Fibroblast of skin of abdomen (primary cell): ENCODE measurements at places on chromosomes 5 and 9.
A peak's percentile ranks its signal among the peaks of the same experiment; 100 is the strongest.

GRCh38 chr5:112625689-112626438 lies 111.8 kb upstream of the APC start:
- DNase-seq, result no peak

DNA sequence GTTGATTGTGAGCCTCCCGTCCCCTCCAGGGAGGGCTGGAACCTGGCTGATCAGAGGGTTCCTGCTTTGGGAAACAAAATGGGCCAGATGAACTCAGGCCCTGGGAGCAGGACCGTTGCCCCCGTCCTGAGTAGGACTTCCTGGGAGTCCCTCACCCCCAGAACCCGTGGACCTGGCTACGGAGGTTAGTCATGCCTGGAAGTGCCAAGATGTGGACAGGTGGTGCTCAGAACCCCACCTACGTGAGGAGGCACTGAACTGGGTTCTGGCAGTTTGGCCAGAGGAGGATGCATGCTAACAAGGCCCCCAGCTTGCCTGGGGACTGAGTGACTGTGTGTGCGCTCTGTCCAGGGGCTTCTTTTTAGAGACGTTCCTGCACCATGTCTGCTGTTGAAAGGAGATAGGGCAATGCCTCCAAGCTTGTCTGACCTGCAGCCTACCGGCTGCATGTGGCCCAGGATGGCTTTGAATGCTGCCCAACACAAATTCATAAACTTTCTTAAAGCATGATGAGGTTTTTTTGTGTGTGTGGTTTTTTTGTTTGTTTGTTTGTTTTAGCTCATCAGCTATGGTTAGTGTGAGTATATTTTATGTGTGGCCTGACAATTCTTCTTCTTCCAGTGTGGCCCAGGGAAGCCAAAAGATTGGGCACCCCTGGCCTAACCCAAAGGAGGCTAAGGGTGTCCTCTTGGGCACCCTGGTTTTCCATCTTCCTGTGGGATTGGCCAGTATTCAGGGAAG lies 1.8 kb upstream of the DAB2IP start:
- no peak for DNase-seq

- no peak for DNase-seq
Observed at GRCh38 chr9:10613419-10613818, 617 bp upstream of the PTPRD start.

DNA sequence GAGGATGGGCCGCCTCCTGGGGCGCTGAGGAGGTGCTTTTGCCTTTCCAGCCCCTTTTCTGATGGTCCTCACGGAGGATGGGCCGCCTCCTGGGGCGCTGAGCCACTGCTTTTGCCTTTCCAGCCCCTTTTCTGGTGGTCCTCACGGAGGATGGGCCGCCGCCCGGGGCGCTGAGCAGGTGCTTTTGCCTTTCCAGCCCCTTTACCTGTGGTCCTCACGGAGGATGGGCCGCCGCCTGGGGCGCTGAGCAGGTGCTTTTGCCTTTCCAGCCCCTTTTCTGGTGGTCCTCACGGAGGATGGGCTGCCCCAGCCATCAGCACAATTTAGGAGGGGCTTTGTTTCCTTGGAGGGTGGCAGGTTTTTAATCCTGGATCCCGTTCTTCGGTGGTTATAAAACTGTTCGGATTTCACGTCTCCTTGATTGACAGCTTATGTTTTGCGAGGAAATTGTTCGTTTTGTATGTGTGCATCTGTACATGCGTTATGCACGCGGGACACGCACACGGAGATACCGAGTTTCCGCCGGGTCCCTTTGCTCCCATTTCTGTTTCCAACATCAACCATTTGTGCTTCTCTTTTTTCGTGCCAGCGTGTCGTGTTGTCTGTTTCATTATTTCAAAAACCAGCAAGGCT lies 34.7 kb upstream of the SLC9A3 start:
- DNase-seq, result no peak

- peak; percentile 17 for DNase-seq
Observed at GRCh38 chr5:111070272-111071134, 1.0 kb upstream of the TSLP start.

- DNase-seq, result peak; percentile 95
Observed at GRCh38 chr5:142621227-142621626, 64.7 kb downstream of the FGF1 start.

DNA sequence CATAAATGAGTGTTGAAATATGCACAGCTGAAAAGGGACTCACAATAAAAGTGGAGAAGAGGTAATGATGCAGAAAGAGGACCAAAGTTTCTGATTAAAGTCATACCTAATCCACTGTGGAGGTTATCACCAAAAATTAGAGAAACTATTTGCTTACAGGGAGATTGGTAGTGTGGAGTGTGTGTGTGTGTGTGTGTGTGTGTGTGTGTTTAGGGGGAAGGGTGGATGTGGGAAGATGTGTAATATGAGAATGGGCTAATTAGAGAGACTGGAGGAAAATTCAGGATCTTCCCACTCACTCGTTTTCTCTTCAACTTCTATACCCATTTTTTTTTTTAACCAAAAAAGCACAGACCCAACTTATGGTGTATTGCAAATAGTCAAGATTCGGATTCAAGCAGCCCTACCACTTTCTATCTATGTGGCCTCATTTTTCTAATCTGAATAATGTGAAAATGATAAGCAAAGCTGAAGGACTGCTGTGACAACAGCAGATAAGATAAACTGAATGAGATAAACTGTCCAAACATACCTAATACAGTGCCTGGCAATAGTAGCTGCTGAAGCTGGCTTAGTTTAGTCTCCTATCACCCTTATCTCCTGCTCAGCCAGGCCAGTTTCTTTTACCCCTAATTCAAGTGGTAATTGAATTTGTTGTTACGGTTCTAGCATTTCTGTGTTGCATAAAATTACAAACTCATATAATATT lies 501.1 kb downstream of the KDM4C start:
- no peak for DNase-seq

- DNase-seq, result no peak
Observed at GRCh38 chr9:128781187-128782070, 5.6 kb upstream of the TBC1D13 start.

DNA sequence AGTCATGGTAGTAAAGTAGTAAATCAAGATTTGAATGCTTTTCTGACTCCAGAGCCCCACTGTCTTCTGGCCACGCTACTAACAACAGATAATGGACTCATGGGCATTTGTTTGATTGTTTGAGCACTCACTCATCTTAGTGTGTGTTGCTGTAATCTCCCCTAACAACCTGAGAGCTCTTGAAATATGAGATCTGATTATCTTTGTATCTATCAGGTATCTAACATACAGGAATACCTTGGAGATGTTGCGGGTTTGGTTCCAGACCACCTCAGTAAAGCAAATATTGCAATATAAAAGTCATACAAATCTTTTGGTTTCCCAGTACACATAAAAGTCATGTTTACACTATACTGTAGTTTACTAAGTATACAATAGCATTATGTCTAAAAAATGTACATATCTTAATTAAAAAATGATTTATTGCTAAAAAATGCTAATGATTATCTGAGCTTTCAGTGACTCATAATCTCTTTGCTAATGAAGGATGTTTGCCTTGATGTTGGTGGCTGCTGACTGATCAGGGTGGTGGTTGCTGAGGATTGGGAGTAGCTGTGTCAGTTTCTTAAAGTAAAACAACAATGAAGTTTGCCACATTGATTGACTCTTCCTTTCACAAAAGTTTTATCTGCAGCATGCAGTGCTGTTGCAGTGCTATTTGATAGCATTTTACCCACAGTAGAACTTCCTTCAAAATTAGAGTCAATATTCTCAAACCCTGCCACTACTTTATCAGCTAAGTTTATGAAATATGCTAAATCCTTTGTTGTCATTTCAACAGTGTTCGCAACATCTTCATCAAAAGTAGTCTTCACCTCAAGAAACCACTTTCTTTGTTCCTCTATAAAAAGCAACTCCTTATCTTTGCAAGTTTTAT lies 92.2 kb downstream of the ZNF462 start:
- DNase-seq, result peak; percentile 24

DNA sequence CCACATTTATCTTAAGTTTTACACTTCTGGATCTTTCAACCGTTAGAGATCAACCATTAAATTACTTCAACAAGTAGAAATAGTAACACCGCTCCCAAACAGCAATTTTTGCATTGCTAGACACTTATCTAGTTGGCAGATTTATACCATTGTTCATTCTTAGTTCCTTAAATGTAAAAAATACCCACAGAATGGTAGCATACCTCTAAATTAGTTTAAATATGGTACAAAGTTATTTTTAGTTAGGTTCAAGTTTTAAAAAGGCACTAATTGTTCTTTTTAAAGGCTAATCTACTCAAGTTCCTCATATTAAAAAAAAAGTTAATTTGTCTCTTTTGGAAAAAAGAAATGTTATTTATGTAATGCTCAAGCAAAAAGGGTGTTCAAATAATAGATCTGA lies 8.1 kb downstream of the PFDN1 start:
- no peak for DNase-seq

GRCh38 chr5:80481019-80481893 lies 6.6 kb upstream of the FAM151B start:
- peak; percentile 57 for DNase-seq

GRCh38 chr5:154199671-154200220 lies 9.2 kb downstream of the GALNT10 start:
- DNase-seq, result no peak

GRCh38 chr5:1005904-1006655 lies 2.5 kb upstream of the NKD2 start:
- DNase-seq, result no peak

GRCh38 chr9:114054191-114054690 lies 23.9 kb downstream of the AMBP start:
- no peak for DNase-seq

DNA sequence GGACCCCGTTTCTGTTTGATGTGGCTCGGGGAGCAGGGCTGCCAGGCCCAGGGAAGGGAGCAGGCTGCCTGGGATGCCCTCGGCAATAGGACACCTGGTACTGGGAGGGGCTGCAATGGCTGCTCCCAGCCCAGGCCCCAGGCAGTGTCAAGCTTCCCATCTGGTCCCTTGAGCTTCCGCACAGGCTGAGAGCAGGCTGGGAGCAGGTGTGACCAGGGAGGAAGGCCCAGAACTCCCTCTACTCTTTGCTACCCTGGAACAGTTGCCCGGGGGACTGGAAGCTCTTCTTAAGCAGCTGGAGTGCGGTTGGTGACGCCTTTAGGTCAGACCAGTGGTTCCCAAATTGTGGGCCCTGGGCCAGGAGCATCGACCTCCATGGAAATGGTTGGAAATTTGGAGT lies 186.9 kb downstream of the GADD45G start:
- no peak for DNase-seq

DNA sequence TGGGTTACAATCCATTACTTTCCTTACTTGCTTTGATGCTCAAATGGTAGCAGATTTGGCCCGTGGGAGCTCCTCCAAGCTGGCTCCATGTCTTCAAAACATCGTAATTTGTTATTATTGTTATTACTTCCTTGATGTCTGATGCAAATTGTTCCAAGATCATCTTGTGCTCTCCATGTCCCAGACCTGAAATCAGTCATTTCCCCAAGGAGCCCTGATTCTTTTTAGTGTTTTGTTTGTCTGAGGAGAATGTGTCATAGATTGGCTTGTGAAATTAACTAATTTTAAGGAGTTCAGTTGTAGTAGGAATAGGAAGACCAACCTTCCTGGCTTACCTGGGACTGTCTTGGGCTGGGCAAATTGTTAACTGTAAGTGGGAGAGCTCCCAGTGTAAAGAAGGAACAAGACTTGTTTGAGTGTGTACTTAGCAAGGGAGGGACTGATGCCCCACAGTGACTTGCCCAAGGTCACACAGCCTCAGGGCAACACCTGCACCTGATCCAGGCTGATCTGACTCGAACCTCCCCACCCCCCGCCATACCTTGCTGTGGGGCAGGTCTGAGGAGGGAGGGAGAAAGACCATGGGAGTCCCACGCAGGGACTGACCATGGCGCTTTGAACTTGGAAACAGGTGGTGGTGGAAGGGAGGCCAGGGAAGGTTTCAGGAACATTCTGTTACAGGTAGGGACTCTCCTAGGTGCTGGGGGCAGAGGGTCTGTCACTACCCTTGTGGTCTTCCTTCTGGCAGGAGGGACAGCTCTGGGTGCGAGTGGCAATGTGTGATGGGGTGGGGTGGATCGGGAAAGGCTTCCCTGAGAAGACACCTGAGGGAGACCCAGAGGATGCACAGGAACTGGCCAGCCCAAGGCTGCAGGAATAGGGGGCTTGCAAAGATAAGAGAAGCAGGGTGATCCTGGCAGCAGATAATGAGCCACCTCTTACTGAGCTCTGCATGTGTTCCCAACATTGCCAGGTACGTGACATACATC lies 2.7 kb upstream of the BICD2 start:
- no peak for DNase-seq

DNA sequence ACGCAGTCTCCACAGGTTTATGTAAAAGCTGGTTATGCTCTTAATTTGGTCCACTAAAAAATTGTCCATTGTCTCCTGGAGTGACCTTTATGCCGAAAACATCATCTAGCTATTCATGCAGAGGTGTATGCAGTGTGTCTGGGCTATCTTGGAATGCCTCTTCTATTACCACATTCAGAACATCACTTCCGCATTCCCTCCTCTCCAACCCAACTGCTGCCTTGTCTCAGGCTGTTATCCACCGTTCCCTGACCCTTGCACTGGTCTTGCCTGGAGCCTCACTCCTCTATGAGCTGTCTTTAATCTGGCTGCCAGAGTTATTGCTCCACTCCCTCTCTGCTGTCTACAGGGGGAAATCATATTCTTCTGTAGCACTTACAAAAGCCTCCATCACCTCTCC lies 214.1 kb upstream of the ANKRD55 start:
- DNase-seq, result no peak

DNA sequence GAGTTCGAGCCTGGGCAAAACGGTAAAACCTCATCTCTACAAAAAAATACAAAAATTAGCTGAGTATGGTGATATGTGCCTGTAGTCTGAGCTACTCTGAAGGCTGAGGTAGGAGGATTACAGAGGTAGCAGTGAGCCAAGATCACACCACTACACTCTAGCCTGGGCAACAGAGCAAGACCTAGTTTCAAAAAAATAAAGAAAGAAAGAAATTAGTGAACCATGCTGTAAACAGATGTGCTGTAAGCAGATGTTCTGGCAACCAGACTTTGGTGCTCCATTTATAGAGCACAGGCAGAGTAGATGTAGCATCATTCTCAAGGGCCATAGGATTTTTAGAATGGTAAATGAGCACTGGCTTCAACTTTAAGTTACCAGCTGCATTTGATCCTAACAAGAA lies 115.4 kb downstream of the ST8SIA4 start:
- no peak for DNase-seq

DNA sequence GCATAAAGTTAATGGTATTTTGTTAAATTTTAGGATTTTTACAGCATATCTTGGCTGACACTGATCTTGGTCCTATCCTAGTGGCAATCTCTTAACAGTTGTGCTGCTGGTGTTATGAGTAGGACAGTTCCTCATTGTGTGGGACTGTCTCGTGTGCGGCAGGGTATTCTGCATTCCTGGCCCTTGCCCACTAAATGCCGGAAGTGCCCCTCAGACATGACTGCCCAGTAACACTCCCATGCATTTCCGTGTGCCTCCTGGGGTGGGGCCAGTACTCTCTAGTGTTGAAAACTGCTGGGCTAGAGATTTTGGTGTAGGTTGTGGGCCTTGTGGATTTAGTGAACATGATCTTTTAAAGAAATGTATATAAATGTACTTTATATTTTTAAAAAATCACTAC lies 227.1 kb upstream of the DMRT1 start:
- no peak for DNase-seq

GRCh38 chr5:116176121-116176520 lies 91.3 kb downstream of the COMMD10 start:
- no peak for DNase-seq

- no peak for DNase-seq
Observed at GRCh38 chr5:153096381-153096780, 394.1 kb upstream of the GRIA1 start.
